ENCODE measurements at places on chromosomes 7 and 10.

GRCh38 chr7:26987338-26987737, 108.5 kb downstream of the HOXA1 start:
- no peak for DNase-seq

DNA sequence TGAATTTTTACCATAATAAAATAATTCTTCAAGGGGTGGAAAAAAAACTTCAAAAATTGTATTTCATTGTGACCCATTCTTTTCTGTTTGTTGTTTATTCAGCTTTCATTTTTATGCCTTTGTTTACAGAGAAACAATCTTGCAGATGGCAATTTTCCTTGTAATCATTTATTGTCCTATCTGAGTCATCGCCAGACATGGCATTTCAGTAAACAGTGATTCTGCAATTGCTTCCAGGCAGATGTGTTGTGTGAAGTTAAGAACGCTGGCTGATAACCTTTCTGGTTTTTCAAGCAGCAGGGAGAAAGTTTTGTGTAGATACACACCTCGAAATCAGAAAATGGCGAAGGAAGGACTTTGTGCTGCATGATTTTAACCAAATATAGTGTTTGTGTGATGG, 80.7 kb upstream of the RPA3 start:
- DNase-seq = no peak

GRCh38 chr7:77687747-77688144, 8.5 kb upstream of the RSBN1L start:
- DNase-seq = no peak

DNA sequence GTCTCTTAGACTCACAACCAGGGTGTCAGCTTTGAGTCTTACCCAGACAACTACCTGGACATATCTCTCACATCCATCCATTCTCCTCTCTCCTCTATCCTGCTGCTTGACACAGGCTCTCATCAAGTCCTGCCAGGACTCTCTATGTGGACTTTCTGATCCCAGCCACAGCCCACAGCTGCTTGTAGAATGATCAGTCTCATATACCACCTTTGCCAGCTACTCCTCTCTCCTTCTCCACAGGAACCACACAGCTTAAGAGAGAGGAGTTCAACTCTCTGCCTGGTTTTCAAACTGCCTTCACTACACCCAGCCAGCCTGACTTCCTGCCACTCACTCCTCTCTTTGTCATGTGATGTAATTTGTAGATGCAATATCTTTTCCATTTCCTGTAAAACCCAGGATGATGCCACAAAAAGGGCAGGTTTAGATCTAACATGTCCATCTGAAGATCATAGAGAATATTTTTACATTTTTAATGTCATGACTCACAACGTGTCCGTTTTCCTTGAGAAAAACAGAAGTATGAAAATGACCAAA, 154.0 kb downstream of the RAB11FIP2 start:
- no peak for DNase-seq

- no peak for DNase-seq
Observed at GRCh38 chr7:100372256-100372655, 1.0 kb upstream of the PILRA start.

DNA sequence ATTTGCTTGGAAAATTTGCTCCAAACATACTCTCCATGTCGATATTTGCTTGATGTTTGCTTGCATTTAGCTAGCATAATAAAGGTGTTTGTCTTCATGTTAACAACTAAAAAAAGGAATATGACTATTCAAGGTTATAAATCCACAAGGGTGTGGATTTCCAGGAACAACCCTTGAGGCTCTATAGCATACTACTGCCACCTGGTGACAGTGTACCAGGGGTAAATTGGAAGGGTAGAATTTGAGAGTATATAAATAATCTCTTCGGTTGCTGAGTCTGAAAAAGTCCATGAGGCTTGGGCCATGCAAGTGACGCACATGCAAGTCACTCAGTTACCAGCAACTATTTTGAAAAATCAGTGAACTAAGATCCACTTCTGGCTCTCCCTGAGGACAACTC, 68.4 kb downstream of the SLIT1 start:
- DNase-seq = no peak

DNA sequence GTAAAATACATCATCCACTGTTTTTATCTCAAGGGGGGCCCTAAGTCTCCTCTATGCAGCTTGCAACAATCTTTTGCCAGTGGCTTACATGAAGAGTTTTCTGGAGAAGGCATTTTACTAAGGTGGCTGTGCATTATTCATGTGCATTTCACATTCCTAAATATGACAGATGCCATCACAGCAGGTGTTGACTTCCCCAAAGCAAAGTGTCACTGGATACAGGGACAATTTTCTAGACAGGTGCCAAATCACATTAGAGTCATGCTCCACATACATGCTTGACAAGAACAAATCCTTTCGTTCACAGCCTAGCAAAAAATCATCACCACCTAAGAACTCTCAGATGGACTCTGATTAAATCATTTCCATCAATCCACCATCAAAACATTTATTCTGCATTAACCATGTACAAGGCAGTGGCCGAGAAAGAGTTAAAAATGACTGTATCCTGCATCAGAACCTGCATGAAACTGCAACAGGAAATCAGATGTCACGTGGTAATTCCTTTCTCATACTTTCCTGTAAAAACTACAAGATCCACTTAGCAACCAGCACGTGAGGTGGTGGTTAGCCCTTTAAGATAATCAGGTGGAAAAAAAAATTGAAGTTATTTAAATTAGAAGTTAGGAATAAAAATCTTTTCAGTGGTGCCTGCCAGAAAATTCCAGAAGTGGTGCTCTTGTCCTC, 88.2 kb upstream of the AFAP1L2 start:
- DNase-seq = no peak

- DNase-seq = no peak
Observed at GRCh38 chr7:156096771-156097538, 284.7 kb upstream of the SHH start.

GRCh38 chr7:135708041-135708440, 19.9 kb downstream of the SLC13A4 start:
- no peak for DNase-seq

GRCh38 chr7:14900051-14900450, 2.5 kb downstream of the DGKB start:
- no peak for DNase-seq

- no peak for DNase-seq
Observed at GRCh38 chr7:148727501-148728278, 29.0 kb downstream of the CUL1 start.

- DNase-seq = no peak
Observed at GRCh38 chr10:111338035-111338434, 261.2 kb downstream of the ADRA2A start.

All from Right ventricle myocardium superior (tissue), 1 donor.